ENCODE measurements at places on chromosomes 16 and 17. TPM values are rescaled to one million over a fixed set of nuclear protein-coding genes. Genes with fewer than 3 reads are reported as not detected.

DNA sequence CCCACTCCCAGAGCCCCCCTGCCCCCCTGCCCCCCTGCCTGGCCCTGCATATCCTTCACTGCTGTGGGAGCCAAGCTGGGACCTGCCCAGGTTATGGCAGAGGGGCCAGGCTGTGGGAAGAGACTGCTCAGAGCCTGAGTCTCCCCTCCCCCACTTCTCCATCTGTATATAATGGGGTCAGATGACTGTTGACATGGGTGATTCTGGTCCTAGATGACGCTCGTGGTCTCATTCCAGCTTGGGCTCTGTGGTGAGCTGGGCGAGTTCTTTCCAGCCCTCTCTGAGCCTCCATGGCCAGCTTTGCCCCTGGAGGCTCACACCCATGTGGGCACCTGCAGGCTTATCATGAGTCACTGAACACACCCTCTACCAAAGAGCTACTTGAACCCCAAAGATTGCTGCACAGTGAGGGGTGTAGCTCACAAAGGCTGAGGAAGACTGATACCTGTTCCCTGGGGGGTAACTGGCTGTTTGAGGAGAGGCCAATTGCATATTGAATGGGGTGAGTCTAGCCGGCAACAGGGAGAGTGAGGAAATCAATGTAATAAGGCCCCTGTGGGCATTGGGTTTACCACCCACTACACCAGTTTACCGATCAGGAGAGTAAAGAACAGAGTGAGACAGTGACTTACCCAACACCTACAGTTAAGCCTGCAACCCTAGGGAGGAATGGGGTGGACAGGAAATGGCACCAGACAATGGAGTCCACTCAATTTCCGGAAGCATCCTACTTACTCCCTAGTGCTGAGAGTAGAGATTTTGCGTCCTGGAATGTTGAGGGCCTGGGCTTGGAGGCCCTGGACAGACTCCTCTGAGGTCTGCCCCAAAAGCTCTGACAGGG, 4.2 kb upstream of the SREBF1 start:
- no peak for DNase-seq

DNA sequence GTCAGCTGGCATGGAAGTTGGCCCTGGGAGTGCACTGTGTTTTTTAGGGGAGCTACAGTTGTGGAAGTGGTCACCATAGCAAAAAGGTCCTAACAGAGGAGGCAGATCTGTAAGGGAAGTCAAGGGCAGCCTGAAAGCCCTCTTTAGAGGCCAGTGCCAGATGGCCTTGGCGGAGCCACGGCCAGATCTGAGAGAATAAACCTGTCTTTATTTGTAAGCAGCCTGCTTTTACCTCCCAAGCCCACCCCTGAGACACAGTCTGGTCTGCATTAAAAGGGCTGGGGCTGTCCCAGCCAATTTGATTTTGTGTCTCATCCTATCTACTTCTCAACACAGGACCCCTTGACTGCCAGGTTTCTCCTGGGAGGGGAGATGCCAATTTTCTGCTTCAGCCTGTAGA, 51.0 kb upstream of the NOL11 start:
- no peak for DNase-seq

DNA sequence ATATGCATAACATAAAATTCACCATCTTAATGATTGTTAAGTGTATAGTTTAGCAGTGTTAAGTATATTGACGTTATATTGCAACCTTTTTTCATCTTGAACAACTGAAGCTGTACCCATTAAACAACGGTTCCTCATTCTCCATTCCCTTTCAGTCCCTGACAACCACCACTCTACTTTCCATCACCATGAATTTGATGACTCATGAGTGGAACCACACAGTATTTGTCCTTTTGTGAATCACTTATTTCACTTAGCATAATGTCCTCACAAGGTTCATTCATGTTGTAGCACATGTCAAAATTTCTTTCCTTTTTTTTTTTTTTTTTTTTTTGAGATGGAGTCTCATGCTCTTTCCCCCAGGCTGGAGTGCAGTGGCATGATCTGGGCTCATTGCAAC, 46.0 kb downstream of the HOXB1 start:
- no peak for DNase-seq

- no peak for DNase-seq
Observed at GRCh38 chr17:78239489-78239931, 8.1 kb downstream of the TMEM235 start.

GRCh38 chr17:70791748-70792443, 622.6 kb downstream of the KCNJ2 start:
- no peak for DNase-seq

DNA sequence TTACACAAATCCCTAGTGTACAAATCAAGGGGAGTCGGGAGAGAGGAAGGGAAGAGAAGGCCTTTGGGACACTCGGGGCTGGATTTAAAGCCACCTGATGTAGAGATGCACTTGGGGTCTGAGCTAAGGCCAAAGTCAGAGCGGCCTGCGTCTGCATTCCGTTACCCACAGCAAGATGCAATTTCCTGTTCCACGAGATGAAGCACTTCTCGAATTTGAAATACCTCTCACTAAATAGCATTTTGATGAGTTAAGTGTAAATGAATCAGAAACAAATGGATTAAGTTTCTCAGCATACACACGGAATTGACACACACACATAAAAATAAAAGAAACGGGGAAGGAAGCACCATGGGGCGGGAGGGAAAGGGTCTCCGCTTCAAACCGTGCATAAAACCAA, 386.0 kb downstream of the SOX9 start:
- no peak for DNase-seq

Gene MVP
- 15.1 TPM for polyA plus RNA-seq

All from muscle of arm (tissue), 14 donors.